H54 (cell line): ENCODE measurements at places on chromosomes 16 and 17.

- DNase-seq: no peak
These were observed 4.4 kb downstream of the CBX4 start for GRCh38 chr17:79834565-79835469.

DNA sequence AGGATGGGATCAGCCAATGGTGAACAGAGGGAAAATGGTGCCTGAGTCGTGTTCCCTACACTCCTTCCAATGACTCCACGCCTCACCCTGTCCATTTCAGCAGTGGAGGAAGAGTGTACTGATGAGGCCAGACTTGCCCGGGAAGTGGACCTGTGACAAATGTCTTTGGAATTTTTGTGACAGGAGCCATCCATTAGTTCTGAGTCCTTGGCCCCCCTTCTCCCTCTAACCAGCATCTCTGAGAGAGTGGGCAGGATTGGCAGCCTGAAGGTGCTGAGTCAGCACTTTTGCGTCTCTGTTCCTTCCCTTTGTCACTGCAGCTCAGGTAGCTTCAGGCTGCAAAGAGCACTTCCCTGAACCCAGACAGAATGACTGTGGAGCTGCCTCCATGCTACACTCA, 30.8 kb downstream of the BEAN1 start:
- no peak for DNase-seq

GRCh38 chr17:17455173-17455572, 21.6 kb upstream of the MED9 start:
- DNase-seq: no peak

DNA sequence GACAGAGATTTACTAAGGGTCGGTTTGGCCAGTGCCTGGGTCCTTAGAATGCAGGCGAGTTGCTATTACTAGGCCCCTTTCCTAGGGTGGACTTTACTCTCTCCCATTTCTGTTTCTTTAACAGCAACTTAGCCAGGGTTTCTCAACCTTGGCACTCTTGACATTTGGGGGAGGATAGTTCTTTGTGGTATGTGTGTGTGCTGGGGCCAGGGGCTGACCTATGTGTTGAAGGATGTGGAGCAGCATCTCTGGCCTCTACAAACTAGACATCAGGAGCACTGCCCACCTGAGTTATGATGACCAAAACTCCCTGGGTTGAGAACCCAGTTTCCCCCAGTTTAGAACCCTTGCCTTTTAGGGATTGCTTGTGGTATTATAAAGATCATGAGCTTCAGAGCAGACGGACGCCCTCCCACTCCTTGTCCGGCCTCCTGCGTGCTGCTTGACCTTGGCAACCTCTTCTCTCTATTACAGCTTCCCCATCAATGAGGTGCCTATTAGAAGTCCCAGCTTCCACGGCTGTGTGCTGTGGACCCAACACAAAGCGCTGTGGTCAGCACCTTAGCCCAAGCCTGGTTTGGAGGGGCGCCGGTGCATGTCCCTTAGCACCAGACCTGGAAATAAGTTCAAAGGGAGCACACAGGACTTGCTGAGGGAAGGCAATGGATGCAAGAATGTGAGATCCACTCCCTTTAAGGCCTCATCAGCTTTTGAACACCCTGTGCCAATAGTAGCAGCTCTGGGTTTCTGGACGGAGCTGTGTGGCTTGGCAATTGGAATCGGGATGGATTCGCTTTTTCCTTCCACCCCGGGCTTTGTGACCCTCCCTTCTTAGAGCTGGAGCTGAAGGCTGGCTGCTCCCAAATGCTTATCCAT, 239.2 kb upstream of the MAF start:
- DNase-seq: no peak
